HuH-7.5 (cell line): ENCODE measurements at places on chromosomes 5 and 9.

- DNase-seq: no peak
Measured at GRCh38 chr5:68454766-68455165, 239.2 kb downstream of the PIK3R1 start.

DNA sequence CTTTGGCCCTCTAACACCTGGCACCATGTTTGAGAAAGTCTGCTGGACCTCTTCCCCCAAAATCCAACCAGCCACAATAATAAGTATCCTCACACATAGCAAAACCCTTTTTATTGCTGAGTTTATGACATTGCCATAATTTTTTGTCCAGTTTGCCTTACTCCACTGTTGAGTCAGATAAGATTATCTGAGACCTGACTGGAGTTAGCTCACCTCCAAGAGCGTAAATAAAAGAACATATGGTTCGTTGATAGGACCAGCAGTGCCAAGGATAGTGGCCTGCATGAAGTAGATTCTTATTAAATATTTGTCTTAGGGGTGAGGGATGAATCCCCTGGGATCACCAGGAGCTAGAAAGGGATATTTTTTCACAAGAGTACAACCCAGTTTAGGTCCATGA lies 510.6 kb upstream of the MPDZ start:
- DNase-seq: no peak

- no peak for DNase-seq
Measured at GRCh38 chr5:176941951-176942350, 42.8 kb upstream of the HK3 start.

GRCh38 chr5:56055287-56055686 lies 60.5 kb upstream of the IL6ST start:
- no peak for DNase-seq

GRCh38 chr9:136847088-136847825 lies 2.0 kb upstream of the PHPT1 start:
- DNase-seq: peak; percentile 94

DNA sequence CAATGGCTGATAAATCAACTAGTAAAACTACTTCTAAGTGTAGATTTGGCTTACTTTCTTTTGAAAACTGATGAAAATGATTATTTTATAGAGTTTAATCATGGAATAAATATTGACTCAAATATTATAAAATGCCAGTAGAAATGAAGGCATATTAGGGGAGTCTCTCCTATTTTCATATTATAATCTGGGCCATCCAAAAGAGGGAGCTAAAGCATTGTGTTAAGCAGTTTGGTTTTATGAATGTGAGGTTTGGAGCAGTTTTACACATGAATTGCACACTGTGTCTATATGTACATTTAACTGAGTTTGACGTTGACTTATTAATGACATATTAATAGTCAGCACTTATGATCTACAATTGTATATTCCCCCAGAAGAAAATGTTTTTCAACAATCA lies 17.4 kb downstream of the CDH9 start:
- DNase-seq: no peak

DNA sequence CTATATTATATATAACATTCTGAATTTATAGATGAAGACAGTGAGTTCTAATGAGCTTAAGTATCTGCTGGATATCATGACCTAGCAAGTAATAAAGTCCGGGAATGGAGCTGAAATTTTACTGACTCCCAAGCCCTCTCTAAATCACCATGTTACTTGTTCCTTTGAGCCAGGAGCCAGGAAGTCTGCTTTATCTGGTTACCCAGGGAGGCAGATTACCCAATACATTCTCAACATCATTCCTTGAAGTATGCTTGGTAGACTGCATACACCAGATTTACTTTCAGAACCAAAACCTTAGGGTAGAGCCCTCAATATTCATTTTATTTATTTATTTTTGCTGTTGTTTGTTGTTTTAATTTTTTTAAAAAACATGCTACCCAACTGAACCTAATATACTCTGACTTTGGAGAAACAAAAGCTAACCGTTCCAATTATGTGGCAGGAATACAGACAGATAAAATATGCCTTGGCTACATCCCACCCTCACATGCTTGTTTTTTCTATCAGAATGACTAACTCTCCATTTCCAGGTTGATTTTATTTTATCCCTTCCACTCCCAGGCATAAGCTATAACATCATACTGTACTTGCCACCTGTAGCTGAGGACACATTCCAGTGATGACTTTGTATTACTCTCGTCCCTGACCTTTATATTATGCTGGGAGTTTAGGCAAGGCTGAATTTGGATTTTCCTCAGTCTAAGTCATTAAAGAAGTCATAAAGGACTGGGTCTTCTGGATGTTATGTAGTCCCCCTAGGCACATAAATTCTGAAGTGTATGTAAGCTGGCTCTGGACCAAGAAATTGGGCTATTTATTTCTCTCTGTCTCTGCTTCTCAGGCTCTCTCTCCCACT lies 82.0 kb downstream of the YIPF5 start:
- no peak for DNase-seq

DNA sequence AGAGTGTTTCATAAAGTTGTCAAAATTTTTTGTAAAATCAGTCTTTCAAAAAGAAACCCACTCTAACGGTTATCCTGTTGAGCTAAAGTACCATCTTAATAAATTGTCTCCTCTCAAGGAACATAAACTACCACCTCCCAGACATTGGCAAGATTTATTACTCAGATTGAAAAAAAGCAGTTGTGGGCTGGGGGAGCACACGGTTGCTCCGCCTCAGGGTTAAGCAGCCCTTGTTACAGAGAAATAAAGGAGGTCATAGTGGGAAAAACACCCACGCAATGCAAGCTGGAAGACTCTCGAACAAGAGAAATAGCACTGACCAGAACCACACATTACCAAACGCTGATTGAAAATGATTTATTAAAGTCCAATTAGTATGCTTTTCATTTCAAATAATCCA lies 165.3 kb downstream of the LPAR1 start:
- DNase-seq: no peak

DNA sequence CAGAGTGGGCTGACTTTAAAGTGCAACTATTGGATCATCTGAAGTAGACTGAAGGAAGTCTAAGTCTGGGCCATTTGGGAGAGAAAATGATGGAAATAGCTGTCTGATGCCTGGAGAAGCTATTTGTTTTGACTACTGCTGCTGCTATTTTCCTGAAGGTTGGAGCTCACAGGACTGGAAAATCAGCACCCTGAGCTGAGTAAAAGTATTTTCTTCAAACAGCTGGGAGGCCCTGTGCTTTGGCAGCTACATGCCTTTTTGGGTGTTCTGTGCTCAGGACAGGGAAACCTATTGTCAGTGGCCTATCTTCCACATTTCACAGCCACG lies 302.6 kb downstream of the ENC1 start:
- no peak for DNase-seq

GRCh38 chr5:78355561-78355960 lies 4.9 kb upstream of the SCAMP1 start:
- DNase-seq: no peak

- no peak for DNase-seq
Measured at GRCh38 chr9:99114049-99114440, 9.1 kb downstream of the TGFBR1 start.

DNA sequence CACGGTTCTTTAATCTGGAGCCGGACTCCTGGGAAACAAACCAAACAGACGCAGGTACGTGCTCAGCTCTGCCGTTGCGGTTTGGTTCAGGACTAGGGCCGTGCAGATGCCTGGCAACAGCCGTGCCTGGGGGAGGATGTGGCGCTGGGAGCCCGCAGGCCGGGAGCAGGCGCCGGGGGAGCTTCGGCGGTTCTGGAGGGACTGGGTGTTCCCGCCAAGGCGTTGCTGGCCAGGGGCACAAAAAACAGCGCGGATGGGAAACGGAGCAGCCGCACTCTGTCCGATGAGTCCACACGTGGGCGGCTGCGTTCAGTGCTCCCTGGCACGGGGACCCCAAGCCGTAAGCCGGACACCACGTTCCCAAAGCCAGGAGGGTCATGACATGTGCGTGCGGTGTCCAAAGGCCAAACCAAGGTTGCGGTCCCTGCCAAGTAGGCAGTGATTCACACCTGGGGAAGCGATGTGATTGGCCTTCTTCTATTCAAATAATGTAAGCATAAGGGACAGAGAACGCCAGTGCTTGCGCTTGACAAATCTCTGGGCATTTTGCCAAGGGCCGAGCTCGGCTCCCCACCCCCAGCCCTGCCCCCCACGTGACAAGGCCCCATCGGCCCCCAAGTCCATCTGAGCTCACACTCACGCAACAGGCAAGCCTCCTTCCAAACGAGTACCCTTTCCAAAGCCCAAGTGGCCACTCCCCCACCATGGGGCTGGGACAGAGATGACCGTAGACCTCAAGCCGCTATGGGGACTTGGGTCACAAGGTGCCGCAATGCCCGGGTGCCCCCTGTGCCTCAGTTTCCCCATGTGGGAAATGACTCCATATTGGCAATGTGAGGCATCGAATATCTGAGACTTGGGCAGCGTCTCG lies 49.7 kb upstream of the NKD2 start:
- DNase-seq: no peak

DNA sequence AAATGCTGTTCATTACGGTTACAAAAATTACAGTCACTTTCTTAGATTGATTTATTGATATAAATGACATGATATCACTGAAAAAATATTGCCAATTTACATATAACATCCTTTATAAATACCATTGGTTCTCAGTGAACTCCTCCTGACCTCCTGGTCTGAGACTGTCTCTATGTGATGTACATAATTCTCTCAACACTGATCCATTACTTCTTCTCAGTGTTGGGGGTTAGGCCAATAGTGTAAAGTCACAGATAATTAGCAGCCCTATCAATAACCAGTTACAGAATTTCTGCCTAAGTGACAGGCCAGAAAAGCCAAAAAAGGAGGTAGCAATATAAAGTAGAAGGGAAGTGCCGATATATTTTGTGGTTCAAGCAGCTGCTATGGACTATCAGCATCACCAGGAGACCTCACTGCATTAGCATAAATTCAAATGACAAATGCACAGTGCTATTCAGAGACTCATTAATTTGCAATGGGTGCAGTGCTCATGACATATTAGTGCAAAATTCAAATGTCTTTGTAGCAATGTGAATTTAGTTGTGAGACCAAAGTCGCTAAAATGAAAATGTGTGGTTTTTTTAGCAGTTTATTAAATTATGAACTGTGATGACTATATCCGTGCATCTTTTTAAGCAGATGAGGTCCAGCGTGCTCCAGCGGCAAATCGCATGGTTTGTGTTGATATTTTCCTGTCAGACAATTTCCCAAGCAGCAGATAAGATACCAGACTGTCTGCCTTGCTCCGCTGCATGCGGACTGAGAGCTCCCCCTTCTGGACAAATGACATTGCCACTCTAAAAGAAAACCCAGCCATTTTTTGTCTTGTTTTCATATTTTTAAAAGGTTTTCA lies 144.6 kb downstream of the CETN3 start:
- DNase-seq: no peak

GRCh38 chr5:154528005-154528594 lies 50.1 kb upstream of the HAND1 start:
- DNase-seq: no peak

DNA sequence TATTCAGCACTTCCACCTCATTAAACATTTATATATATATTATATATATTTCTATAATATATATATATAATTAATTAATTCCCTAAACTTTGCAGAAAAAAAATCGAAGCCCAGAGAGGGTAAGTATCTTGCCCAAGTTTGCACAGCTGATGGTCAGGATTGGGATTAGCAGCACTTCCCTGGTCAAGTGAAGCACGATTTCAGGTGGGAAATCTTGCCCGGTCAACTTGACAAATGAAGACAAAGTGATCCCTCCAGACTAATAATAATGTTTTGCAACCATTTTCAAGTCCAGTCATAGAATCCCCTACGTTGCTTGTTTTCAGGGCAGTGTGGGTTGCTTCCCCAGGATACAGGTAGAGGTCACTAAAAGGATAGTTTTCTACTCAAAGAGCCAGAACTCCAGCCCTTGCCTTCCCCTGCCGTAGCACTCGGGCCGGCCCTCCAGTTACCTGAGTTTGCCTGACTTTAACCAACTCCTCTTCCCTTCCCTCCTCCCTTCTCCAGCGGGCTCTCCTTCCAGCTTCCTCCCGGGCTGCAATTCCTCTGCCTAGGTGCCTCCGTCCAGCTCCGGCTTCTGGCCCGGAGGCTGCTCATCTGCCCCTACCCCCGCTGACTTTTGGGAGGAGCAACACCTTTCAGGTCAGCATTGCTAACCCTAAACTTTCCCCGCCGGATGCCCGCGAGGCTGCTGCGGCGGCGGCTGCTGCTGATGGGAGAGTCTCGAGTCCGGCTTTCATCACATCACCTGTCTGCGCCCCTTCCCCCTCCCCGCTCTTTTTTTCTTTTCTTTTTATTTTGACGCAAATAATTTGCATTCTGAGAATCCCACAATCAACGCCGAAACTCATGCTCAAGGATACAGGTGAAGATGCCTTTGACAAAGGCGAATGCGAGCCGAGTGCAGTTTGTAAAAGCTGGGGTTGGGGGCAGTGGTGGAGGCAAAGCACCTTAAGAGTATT lies 930 bp downstream of the PRLR start:
- DNase-seq: peak; percentile 81

DNA sequence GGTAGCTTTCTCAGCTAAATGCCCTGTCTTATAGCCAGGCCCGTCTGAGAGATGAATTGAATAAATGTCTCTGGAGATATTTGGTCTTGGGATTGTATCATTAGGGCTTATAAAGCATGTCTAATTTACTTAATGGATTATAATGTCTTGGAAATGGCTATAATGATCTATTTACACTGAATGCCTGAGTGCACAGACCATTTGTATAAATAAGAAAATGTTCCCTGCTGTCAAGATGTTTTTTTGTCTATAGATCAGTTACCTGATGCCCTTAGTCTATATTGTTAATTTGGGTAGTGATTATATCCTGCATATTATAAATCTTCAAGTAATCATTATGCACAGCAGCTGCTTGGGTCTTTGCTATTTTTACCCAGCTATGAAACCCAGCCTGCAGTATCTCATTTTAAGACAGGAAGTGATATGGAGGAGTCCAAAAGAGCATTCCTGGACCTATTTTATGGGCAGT lies 112.9 kb upstream of the ACTBL2 start:
- no peak for DNase-seq

GRCh38 chr5:82275216-82275664 lies 2.9 kb downstream of the RPS23 start:
- no peak for DNase-seq

- DNase-seq: no peak
Measured at GRCh38 chr5:140549237-140550144, 2.0 kb downstream of the EIF4EBP3 start.

- no peak for DNase-seq
Measured at GRCh38 chr5:180717989-180718388, 21.9 kb downstream of the OR2Y1 start.

DNA sequence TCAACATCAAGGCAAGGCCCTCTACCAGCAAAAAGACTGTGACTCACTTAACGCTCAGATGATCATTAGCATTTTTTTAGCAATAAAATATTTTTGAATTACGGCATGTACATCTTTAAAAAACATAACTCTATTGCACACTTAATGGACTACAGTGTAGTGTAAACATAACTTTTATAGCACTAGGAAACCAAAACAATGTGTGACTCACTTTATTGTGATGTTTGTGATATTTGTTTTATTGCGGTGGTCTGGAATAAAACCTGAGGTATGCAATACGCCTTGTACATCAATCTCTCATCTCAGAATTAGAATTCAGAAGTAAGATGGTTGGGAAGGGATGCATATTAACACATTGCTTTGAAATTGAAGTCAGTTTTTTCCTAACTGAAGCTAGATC lies 106.9 kb upstream of the PTCH1 start:
- DNase-seq: no peak

GRCh38 chr5:135032695-135032998 lies 1.4 kb downstream of the PITX1 start:
- DNase-seq: no peak
